ENCODE measurements at places on chromosomes 3 and 15.

- DNase-seq: no peak
Observed at GRCh38 chr3:122687298-122687697, 6.7 kb downstream of the PARP14 start.

DNA sequence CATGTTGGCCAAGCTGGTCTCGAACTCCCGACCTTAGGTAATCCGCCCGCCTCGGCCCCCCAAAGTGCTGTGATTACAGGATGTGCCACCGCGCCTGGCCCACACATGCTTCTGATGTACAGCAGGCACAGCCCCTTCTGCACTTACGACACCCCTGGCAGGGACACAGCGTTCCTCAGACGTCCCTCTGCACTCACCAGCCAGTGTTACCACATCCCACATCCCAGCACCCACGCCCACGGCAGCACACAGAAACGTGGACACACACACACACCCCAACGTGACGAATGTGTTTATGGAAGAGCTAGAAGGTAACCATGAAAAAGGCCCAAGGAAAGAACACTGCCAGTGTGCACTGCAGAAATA, 576 bp upstream of the RPAP1 start:
- DNase-seq: no peak

DNA sequence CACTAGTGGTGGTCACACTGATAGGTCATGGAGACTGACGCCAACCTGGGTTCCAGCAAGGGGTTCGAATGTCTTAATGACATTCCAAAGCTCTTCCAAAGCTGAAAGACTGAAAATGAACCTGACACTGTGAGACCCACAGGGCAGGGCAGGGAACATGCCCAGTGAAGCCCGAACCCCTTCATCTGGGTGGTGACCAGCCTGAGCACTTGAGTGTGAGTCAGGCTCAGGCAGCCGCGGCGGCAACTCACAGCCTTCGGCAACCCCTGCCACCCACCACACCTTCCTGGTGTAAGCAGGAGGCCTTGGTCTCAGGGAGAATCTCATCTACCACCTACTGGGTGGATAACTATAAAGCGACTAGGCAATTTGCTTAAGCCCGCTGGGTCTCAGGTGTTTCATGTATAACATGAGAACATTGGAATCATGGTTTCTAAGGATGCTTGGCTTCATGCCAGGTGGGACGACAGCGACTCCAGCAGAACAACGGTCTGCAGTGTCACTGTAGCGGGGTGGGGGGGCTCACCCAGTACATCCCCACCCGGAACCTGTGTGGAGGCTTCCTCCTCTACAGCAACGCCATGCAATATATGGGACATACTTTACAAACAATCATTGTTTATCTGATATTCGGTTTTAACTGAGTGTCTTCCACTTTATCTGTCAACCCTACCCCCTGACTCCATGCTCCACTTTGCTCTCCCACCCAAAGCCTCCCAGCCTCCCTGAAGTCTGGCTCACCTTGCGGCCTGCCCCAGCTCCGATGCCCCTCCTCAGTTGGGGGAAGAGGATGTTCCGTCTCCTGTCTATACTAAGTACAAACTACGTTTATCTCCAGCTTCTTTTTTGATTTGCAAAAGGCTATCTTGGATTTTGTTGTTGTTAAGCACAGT, 125.0 kb upstream of the MEF2A start:
- peak; percentile 26 for DNase-seq

DNA sequence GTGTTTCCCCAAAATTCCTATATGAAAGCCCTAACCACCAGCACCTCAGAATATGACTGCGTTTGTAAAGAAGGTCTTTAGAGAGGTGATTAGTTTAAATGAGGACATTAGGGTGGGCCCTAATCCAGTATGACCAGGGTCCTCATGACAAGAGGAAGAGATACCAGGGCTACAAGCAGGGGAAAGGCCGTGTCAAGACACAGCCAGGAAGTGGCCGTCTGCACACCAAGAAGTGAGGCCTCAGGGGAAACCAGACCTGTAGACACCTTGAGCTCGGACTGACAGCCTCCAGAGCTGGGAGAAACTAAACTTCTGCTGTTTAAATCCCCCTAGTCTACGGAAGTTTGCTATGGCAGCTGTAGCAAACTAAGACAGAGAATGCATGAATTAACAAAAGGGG, 14.2 kb downstream of the KIF7 start:
- no peak for DNase-seq

- DNase-seq: no peak
Observed at GRCh38 chr3:13491206-13491974, 11.3 kb downstream of the HDAC11 start.

DNA sequence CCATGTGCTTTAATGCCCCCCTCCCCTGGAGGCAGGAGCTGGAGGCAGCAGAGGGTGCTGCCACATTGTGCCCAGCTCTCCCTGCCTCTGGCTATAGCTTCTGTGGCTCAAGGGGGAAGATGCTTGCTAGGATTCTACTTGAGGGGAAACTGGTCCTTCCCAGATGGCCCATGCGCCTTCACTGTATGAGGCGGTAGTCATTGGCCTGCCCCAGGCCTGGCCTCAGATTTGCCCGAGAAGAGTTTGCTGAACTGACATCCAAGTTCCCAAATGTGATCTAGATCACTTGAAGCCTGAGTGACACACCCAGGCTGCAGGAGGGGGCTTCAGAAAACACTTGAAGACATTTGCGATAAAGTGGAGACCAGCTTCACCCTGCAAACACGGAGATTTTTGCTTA, 4.1 kb downstream of the SYNM start:
- no peak for DNase-seq

DNA sequence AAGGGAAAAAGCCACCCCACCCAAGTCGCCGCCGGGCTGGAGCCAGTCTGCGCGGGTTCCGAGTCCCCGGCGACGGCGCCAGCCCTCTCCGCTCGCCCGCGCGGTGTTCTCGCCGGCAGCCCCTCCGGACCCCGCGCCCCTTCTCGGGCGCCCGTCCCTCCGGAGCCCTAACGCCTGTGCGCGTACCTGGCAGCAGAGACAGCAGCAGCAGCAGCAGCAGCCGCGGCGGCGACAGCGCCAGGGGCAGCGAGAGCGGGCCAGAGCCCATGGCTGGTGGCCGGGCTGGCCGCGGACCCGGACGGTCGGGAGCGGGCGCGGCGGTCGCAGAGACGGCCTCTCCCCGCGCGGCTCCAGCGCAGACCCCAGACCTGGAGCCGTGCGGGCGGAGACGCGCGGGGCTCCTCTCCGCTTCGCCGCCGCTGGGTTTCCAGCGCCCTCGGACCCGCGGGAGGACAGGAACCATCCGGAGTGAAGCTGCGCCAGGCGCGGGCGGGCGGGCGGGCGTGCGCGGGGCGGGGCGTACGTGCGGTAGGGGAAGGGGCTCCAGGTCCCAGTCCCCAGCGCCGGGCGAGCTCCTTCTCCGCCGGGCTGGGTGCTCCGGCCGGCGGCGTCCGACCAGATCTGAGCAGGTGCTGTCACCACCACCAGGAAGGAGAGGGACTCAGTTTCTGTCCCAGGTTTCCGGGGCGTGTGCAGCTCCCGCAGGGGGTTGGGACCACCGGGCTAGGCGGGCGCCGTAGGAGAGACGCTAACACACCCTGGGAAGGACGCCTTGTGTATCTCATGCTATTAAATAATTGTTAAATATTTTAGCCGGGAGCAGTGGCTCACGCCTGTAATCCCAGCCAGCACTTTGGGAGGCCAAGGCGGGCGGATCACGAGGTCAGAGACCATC, at the start of gene CHRNA3:
Gene CHRNA3, minus strand, starts transcription at position 470 of the 895 bp plus-strand sequence. Its CDS starts 202 bp downstream, at position 268.
- DNase-seq: peak; percentile 37

DNA sequence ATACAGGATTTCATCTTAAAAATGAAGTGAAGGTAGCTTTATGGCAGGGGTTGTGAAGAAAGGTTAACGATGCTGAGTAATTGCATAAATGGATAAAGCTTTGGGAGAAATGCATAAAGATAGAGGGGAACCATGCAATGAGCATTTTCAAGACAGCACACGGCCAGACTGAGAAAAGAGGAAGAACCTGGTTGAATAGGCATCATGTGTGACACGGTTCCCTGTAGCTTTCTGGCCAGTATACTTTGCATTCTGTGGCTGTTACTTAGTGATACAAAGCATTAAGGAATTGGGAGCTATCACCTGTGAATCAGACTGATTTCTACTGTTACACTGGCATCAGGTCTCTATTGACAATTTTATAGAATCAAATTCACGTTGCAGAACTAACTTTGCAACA, 33.3 kb downstream of the NR2C2 start:
- DNase-seq: no peak

- DNase-seq: no peak
Observed at GRCh38 chr15:78889000-78889399, 16.3 kb downstream of the MORF4L1 start.

- no peak for DNase-seq
Observed at GRCh38 chr15:67822537-67823313, 2.6 kb upstream of the SKOR1 start.

- DNase-seq: no peak
Observed at GRCh38 chr3:26171006-26171405, 381.1 kb downstream of the OXSM start.

GRCh38 chr3:24365168-24365567, 129.5 kb downstream of the THRB start:
- no peak for DNase-seq
